ENCODE measurements at places on chromosomes 2 and 18.

DNA sequence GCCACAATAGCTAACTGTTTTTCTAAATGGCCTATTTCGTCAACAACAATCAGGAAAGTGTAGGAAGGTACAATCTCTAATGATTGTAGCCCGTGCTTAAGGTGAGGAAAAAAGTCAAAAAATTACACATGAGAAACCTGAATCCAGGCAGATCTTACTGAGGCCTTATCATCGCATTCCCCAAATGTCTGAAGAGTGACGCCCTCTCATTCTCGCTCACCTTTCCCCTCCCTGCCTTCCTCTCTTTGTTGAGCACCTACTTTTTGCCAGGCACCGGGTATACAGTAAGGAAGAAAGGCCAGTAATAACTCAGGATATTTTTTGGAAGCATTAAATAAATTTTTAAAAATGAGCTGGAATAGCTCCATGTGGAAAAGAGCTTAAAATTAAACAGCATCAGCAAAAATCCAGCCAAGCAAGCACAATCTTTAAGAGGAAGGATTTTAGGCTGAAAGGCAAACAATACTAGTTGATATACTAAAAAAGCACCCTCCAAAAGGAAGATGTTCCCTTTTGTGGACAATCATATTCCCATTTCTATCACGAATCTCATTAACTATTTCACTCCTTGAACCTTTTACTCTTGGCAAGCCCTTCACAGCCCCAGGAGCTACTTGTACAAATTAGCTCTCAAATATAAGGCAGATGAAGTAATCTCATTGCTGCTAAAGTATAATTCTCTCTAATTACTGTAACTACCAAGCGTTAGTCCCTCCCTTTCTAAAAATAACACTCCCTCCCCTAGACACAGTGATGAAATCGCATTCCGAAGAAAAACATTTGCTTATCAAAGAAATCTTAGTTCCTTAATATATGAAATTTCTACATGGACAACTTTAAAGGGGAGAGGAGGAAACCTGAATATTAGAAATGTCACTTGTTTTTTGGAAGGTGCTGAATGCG lies 40.0 kb downstream of the STAT1 start:
- no peak for DNase-seq

DNA sequence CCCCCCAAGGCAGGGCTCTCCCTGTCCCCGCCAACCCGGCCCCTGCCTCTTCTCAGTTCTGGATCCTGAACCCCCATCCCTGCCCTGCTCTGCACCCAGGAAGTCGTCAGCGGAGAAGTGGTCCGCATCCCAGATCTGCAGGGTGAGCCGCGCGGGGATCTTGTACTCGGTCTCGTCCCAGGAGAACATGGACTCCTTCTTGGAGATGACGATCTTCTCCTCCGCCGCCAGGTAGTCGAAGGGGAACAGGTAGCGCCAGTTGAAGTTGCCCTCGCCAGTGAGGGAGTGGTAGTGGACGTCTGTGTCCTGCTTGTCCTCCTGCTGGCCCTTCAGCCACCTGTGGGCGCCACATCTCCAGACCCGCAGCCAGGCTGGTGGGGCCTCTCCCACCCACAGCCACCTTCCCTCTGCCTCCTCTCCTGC lies 16.3 kb downstream of the OTOF start:
- DNase-seq, result no peak

DNA sequence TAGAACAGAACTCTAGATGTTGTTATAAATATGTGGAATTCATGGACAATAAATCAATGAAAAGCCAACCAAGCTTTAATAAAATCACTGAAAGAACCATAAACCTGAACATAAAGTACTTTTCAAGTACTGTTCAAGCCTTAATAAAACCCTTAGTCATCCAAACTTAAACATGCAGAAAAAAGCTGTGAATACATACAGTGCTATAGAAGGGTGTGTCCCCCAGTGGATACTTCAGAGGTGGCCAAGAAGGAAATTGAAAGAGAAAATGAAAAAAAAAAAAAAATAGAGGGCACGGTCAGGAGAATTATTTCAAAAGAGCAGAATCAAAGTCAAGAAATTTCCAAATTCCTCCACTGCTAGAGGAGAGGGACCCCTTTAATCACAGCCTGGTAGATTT lies 141.1 kb downstream of the SP100 start:
- no peak for DNase-seq

DNA sequence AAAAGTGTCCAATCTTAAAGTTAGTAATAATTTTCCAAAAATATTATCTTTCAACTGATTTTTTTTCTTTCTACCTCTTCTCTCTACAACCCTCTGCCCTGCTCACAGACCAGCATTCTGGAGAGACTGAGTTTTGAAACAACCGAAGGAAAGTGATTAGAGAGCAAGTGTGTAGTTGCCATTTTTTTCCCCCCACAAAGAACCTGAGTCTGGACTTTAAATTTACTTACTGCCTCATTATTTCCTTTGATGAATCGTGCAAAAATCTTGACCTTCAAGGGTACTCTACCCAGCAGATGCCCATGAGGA lies 63.4 kb upstream of the NEUROD1 start:
- no peak for DNase-seq

DNA sequence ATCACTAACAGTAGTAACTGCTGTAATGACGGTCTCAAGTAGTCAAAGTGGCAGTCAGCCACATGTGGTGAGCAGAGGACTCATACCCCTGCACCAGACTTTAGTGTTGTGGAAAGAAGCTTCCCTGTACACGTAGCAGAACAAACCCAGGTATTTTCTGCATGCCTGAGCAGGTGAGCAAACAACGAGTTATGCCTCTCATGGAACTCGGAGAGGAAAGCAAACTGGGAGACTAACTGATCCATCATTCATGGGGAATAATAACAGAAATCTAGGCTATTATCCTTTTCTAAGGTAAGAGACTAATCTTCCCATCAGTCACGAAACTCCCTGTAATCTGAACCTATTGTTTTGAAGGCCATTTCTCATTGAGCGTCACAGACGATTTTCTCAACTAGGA lies 1495.2 kb upstream of the NXPH2 start:
- DNase-seq, result no peak

DNA sequence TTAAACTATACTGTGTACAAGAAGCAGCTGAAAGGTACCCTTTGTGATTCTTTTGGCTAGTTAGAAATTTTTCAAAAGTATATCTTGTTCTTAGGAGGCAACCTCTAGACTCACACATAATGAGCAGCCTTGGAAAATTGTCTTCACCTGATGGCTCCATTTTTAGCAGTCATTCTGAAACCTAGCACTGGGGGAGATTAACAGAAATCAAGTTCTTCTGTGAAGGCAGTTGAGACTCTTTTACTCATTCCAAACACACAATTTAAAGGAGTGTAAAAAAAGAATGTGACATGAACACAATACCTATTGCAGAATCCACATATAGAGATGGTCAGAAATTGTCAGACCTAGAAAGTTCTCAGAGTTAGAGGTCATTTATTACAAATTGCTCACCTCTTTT lies 197.7 kb downstream of the UBE2E3 start:
- no peak for DNase-seq

DNA sequence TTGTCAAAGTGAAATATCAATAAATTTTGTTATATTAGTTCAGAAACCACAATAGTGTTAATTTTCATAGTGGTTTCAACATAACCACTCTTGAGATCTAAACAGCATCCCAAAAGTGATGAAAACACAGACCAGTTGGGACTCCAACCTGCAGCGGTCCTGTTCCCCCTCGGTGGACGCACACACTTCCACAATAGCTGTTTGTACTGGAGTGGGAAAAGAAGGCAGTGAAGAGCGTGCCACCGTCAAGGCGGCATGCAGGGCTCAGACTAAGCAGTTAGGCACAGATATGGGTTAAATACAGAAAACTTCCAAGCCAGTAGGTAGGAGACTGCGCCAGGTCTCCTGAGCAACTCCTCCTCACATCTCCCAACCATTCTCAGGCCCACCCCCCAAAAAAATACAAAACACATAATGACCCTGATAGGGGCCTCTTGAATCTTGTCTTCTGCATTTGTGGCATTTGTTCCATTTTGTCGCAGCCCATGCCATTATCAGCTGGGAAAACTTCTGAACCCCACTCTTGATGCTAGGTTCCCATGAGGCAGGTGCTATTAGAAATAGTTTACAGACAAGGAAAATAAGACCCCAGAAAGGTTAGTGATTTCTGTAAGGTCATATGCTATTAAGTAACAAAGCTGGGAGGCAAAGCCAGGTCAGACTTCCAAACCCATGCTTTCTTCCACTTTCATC lies 57.7 kb downstream of the GORASP2 start:
- no peak for DNase-seq

GRCh38 chr2:24594283-24594682 lies 103.2 kb downstream of the NCOA1 start:
- DNase-seq, result no peak

- DNase-seq, result no peak
These were observed 11.2 kb downstream of the GAREM2 start for GRCh38 chr2:26184121-26184520.

DNA sequence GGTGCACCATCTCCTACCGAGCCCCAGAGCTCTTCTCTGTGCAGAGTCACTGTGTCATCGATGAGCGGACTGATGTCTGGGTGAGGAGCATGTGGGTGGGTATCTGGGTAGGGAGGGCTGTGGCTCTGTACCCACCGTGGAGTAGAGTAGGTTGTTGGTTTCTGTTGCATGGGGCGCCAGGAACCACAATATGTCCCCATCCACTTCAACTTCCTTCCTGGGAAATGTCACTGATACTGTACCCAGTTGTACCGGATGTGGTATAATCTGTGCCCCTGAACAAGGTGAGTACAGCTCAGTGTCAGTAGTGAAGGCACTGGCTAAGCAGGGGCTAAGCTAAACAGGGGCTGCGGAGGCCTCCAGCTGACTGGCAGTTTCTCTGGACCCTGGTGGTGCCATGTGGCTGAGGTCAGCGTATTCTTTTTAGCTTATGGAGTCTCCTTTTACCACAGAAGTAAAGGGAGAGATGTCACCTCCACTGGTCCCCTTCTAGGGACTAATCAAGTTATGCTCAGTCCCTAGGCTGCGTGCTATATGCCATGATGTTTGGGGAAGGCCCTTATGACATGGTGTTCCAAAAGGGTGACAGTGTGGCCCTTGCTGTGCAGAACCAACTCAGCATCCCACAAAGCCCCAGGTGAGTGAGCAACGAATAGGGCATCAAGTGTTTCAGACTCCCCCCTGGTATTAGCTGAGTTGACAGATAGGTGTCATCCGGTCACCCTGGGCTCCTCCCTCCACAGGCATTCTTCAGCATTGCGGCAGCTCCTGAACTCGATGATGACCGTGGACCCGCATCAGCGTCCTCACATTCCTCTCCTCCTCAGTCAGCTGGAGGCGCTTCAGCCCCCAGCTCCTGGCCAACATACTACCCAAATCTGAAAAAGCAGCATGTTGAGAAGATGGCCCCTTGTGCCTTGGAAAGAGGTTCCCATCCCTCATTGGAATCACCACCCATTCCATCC lies 2.7 kb downstream of the STK16 start:
- DNase-seq, result peak; percentile 85

GRCh38 chr2:218162814-218163213 lies 3.9 kb downstream of the CXCR1 start:
- DNase-seq, result no peak

GRCh38 chr2:207483066-207483465 lies 46.7 kb upstream of the CREB1 start:
- DNase-seq, result no peak

- DNase-seq, result no peak
These were observed 24.3 kb downstream of the DSC2 start for GRCh38 chr18:31077878-31078277.

- no peak for DNase-seq
These were observed 41.0 kb upstream of the ACSL3 start for GRCh38 chr2:222819722-222820333.

GRCh38 chr2:201769666-201770373 lies 10.9 kb downstream of the ALS2 start:
- no peak for DNase-seq

- DNase-seq, result no peak
These were observed 201.7 kb upstream of the STK17B start for GRCh38 chr2:196372811-196373664.

GRCh38 chr2:175356901-175357300 lies 175.4 kb upstream of the ATP5MC3 start:
- no peak for DNase-seq

- no peak for DNase-seq
These were observed 77.8 kb downstream of the MYO1B start for GRCh38 chr2:191322828-191323506.

- DNase-seq, result no peak
These were observed 151.5 kb upstream of the MYCN start for GRCh38 chr2:15788830-15789229.

DNA sequence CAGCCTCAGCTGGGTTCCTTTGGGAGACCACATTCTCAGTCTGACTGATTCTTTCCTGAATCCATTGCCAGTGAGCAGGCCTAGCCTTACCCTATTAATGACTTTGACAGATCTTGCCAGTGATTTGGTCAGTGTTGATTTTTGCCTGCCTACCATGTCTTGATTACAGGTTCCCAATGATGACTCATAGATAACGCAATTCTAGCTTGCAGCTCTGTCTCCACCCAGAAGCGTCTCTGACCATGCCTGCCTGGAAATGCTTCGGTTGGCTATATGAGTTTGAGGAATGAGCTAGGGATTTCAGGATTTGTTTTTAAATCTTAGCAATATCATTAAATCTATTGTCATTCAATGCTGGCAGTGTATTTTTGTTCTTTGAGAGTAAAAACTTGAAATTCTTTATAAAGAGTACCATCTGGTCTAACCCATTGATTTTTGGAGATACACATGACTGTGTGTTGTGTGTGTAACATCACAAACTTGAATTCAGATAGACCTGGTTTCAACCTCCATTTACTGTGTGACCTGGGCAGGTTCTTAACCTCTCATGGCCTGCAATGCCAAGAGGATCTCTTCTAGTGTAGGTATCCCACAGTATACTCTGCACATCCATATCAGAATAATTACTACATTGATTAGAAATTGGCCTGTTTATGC lies 57.0 kb downstream of the CCDC150 start:
- DNase-seq, result no peak

DNA sequence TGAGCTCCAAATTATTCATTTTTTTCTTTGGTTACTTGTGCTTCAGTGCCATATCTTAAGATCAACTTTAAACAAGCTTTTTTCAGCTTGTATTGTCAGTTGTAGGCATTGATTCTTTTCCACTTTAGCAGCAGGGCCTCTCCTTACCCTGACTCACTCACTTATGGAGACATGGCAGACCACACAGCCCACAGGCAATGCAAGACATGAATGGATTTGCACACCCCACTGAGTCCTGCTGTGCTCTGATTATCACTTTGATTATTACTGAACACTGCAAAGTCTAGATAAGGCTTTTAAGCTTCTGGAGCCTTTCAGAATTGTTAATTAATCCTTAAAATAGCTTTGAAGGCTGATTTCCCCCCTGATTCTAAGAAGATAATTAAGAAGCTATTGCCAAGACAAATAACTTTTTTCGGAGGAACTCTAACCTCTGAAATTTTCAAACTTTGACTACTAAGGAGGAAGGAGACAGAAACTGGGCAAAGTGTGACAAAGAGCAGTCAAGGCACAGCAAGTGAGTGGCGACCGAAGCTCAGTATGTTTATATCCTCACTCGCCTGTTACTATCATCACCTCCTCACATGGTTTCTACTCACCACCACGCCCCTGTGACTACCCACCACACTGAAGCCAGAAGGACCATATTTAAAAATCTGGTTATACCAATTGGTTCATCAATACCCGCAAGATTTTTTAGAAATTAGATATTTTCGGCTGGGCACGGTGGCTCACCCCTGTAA lies 43.3 kb downstream of the CACNB4 start:
- DNase-seq, result no peak

Measured in central memory CD4-positive, alpha-beta T cell (primary cell).